DMS 273 treated with DMSO at 0.1 percent for 48 hours (cell line): ENCODE measurements at places on chromosomes 12 and 14.

GRCh38 chr12:6703631-6704030, 3.0 kb upstream of the PIANP start:
- DNase-seq: no peak

- DNase-seq: no peak
Observed at GRCh38 chr14:95055318-95055717, 102.0 kb downstream of the DICER1 start.

GRCh38 chr12:98591209-98591608, 2.3 kb upstream of the SLC25A3 start:
- DNase-seq: no peak

GRCh38 chr14:67571275-67571990, 28.6 kb downstream of the PIGH start:
- DNase-seq: peak; percentile 20

- no peak for DNase-seq
Observed at GRCh38 chr14:39912192-39913100, 480.2 kb upstream of the FBXO33 start.

- DNase-seq: no peak
Observed at GRCh38 chr12:10067942-10068341, 30.8 kb downstream of the CLEC1A start.

- no peak for DNase-seq
Observed at GRCh38 chr14:82403987-82404386, 870.3 kb upstream of the SEL1L start.

GRCh38 chr14:104971447-104972240, 6.5 kb downstream of the AHNAK2 start:
- no peak for DNase-seq

- no peak for DNase-seq
Observed at GRCh38 chr12:116604178-116604895, 45.2 kb downstream of the MAP1LC3B2 start.

DNA sequence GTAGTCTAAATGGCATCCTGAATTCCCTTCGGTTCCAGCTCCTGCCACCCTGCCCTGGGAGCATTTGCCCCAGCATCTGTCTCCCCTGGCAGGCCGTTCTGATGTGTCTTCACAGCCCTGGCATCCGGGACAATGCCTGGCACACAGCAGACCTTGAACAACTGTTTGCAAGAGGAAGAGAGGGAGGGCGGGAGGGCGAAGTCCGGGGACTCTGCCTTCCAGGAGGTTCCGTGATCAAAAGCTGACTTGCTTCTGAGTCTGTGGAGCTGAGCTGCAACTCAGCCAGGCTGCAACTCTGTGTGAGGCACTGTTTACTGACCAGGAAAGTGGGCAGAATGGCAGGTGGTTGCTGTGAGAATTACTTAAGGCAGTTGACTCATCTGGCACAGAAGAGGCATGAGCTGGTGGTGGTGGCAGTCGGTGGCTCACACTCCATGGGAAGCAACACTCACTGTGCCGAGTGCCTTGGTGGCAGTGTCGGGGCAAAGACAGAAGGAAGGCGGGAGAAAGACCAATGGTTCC, 61.1 kb upstream of the DLK1 start:
- DNase-seq: no peak

GRCh38 chr12:68189821-68190242, 30.3 kb upstream of the IFNG start:
- DNase-seq: no peak

DNA sequence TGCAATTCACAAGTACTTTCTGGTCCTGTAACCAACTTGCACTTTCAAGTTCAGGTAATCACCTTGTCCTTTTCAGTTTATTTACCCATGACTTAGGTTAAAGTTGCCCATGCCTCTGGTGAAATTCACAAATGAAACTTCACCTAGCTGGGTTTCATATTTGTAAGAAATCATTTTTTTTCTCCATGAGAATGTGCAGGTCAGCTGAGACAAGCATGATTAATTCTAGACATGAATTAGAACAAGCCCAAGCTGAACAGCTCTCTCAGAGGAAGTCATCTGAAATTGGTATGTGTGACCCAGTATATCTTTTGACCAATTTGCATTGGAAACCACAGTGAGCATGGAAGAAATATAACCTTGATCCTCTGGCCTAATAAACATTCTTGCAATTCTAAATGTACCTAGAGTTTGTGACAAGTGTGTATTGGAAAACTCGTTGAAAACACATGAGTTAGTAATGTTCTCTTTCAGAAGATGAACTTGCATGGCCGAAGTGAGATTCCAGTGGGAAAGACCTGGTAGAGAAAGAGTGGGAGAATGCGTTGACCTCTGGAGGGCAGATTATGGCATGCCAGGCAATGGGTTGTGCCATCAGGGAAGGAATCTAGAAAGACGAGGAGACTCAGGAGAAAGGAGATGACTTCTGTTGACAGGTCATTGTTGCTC, 486.5 kb downstream of the ZFP36L1 start:
- no peak for DNase-seq

GRCh38 chr12:71546322-71546861, 106.8 kb downstream of the LGR5 start:
- DNase-seq: no peak

DNA sequence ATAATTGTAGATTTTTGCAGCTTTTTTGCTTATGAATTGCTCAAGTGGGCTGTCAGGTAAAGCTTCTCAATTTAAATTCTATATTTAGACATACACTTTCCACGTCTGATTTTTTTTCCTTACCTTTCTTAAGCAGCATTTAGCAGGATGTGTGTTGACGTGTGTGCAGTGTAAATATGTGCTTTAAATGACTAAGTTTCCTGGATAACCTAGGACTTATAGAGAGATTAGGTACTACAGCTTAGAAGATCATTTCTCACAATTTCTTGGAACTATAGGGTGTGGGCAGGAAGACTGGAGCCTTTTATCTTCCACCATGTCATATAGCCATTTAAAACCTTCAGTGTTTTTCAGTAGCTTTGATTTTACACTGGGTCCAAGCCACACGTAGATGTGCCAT, 263.5 kb downstream of the NOVA1 start:
- DNase-seq: no peak

- no peak for DNase-seq
Observed at GRCh38 chr12:72076558-72076915, 137.9 kb downstream of the TPH2 start.

GRCh38 chr12:98388126-98388525, 127.3 kb upstream of the TMPO start:
- no peak for DNase-seq
